ENCODE measurements at places on chromosomes 6 and 20.

GRCh38 chr6:120304223-120304622 is 954.7 kb upstream of the MAN1A1 start:
- no peak for DNase-seq

- DNase-seq = no peak
Observed at GRCh38 chr6:44795326-44795725, 407.8 kb downstream of the CDC5L start.

DNA sequence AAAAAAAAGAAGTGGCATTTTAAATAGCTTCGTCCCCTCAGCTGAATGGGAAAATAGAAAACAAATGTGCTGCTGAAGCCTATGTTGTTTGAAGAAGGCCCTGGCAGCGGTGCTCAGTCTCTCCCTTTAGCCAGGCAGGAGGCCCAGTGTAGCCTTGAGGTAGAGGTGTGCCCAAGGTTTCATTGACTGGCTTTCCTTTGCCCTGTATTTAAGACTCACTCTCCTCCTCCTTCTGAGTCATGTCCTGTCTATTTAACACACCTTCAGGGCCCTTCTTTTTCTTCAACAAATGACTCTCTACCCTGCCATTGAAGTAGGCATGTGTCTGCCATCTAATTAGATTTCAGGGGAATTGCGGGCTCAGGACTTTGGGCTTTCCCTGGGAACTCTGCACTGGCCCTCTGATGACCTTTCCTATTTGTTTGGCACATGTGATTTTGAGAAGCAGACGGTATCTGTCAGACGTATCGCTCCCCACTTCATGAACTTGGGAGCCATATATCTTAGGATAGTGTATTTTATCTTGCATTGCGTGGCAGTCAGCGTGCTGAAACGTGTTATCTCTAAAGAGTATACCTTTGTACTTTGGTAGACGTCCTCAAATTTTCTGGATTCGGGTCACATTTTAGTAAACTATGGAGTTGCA is 4.3 kb downstream of the TJAP1 start:
- no peak for DNase-seq

DNA sequence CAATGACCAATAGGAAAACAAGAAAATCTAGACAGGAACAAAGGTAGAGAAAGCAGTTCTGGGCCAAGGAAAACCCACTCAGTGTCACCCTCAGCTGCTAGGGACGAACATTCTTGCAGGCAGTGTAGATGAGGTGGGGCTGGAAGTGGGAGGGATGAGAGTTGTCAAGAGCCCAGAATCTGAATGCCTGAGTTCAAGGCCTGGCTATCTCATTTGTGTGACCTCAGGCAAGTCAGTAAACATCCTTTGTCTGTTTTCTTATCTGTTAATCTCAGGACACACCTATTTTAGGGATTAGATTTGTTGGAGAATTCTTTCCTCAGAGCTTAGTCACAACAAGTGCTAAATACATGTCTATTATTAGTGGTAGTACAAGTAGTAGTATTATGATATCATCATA is 50.9 kb upstream of the KIF16B start:
- no peak for DNase-seq

GRCh38 chr6:157045831-157046454 is 268.8 kb downstream of the ARID1B start:
- DNase-seq = peak; percentile 45

- no peak for DNase-seq
Observed at GRCh38 chr6:40413239-40413638, 173.9 kb downstream of the LRFN2 start.

DNA sequence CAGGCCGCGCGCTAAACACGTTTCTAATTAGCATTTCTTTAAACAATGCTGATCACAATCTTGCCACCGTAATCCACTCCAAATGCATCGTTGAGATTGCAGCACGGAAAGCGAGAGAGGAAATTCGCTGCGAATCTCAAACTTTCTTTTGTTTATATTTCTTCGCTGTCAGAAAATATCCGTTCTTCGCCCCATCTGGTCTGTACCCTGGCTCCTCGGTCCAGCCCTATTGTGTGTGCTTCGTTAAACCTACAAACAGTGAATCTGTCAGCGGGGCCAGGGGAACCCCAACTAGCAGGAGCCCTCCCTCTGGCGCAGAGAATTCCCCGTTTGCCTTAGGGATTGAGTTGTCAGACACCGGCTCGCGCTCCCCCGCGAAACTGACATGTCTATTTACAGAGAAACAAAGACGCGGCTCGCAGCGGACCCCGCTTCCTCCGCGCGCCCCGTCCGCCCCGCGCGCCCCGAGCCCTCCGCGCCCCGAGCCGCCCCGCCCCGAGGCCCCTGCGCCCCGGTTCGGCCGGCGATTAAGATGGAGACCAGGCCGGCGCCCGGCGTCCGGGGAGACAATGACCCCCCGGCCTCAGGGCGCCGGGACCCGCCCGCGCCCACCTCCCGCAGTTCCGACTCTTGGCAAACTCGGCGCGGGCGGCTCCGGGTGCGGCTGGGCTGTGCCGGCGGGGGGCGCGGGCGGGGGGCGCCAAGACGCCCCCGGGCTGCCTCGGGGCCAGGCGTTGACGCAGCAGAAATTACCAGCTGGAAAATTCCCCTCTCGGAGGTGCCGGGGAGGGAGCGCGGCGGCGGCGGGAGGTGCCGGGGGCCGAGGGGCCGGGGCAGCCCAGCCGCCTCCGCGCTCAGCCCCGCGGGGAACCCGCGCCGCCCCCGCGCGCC is 874 bp downstream of the ZBTB46 start:
- DNase-seq = no peak

DNA sequence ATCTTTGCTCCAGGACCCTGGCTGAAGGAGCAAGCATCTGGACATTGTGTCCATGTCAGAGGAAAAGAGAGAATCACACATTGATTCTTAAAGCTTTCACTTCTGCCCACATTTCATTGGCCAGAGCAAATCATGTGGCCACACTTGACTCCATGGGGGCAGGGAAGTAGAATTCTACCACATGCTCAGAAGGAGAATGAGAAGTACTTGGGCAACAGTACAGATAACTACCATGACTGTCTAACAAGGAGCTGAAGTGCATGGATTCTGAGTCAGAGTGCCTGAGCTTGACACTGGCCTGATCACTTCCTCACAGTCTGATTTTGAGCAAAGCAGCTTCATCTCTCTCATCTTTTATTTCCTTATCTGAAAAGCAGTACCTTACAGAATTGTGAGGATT is 38.6 kb downstream of the GHRH start:
- DNase-seq = peak; percentile 50

- DNase-seq = peak; percentile 54
Observed at GRCh38 chr6:106397431-106397830, 36.9 kb downstream of the CRYBG1 start.

DNA sequence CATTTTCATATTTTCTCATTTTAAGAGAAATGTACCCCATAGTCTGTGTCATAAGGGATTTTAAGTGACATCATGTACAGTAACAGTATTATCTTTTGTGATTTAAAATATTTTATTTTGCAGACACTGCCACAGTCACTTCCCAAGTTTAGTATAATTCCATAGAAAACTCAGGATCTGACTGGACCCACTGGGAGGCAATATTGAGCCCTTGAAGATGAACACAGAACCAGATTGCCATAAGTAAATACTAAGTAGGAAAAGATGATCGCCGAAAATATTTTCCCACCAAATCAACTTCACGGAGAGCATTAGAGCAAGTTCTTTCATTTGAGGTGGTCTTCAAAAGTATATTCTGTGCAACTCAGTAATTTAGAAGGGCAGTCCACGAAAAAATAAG is 17.6 kb upstream of the PKHD1 start:
- no peak for DNase-seq

- DNase-seq = no peak
Observed at GRCh38 chr6:66226109-66226508, 519.1 kb upstream of the EYS start.

DNA sequence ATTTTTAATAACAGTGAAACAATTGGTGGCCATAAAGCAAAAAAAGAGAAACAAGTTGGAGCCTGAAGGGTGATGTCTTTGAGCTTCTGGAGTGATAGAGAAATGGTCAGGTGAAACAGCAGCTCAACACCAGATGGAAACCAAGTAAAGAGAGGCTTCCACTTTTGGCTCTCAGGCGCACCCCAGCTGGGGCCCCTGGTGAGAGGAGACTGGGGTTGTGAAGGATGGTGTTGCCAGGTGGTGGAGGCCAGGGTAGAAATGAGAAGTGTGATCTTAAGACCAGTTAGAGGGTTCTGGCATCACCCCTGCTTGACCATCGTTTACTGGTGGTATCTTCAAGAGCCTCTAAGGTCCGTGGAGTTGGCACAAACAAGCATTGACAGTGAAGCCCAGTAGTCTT is 126.0 kb upstream of the AKIRIN2 start:
- DNase-seq = no peak

DNA sequence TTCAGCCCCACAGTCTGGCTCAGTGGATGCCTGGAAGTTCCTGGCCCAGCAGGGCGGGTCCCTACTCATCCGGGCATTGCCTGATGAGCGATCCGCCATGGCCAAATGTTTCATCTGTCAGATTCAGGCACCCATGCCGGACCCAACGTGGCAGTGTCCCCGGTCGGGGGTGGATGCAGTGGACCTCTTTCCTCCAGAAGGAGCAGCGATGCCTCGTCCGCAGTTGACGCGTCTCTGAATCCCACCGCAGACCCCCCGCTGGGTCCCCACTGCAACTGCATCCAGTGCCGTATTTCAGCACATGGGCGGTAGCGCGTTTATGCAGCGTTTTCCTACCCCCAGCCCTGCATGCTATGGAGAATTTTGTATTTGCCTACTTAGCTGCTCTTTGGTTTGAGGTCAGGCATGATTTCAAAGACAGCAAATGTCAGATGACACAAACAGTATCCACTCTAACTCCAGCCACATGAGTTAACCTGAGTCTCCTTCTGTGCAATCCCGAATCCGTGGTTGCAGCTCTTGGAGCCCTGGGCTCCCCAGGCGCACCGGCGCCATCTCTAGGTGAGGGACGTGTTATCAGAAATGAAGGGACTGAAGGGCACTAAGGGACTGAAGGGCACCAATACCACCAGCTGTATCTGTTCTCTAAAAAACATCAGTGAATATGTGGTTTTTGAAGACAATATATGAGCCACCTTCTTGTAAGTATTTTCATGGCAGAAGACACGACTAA is 72.6 kb upstream of the THBS2 start:
- no peak for DNase-seq

- DNase-seq = no peak
Observed at GRCh38 chr6:22598339-22598738, 29.0 kb downstream of the HDGFL1 start.

DNA sequence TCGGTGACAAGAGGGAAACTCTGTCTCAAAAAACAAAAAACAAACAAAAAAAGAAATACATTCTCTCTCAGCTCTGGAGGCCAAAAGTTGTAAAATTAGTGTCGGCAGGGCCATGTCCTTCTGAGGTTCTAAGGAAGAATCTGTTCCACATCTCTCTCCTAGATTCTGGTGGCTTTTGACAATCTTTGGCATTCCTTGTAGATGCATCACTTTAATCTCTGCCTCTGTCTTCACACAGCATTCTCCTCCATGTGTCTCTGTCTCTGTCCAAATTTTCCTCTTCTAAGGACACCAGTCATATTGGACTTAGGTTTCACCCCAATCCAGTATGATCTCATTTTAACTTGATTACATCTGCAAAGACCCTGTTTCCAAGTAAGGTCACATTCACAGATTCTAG is 9.1 kb downstream of the PPP2R5D start:
- no peak for DNase-seq

- DNase-seq = no peak
Observed at GRCh38 chr20:40449144-40449690, 239.8 kb downstream of the MAFB start.

DNA sequence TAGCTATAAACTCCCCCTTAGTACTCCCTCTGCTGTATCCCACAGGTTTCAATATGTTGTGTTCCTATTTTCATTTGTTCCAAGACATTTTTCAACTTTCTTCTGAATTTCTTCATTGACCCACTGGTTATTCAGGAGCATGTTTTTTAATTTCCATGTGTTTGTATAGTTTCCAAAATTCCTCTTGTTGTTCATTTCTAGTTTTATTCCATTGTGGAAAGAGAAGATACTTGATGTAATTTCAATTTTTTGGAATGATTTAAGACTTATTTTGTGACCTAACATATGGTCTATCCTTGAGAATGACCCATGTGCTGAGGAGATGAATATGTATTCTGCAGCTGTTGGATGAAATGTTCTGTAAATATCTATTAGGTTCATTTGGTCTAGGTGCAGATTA is 497.2 kb downstream of the BCKDHB start:
- no peak for DNase-seq

DNA sequence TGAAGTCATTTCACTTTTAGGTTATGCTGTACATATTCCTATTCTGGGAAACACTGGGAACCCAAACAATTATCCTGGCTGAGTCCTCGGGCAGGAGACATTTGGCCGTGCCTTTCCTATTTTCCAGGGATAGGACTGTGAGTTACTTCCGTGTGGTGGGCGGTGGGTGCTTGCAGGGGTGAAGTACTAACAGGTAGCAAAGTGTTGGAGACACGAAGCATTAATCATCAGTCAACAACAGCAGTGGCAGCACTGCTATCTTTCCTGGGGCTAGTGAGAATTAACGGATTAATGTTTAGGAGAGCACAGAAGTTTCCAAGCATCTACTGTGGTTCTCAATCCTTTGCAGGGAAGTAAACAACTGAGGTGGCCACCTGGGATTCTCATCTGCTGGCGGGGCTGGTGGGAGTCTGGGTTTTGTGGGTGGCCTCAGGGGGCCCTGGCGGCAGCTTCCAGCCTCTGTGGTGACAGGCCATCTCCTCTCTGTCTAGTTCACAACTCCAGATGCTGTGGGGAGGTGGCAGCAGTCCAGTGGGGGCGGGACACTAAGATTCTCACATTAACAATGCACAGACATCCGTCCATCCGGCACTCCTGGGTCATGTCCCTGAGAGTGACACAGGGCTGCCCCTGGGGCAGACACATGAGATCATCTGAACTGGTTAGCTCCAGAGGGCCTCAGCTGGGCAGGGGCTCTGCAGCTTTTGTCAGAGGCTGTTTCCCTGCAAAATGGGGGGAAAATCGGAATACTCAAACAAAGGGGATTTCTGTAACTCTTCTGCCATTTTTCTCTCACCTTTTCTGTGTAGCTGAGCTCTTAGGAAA is 90.9 kb downstream of the GJA10 start:
- peak; percentile 22 for DNase-seq

DNA sequence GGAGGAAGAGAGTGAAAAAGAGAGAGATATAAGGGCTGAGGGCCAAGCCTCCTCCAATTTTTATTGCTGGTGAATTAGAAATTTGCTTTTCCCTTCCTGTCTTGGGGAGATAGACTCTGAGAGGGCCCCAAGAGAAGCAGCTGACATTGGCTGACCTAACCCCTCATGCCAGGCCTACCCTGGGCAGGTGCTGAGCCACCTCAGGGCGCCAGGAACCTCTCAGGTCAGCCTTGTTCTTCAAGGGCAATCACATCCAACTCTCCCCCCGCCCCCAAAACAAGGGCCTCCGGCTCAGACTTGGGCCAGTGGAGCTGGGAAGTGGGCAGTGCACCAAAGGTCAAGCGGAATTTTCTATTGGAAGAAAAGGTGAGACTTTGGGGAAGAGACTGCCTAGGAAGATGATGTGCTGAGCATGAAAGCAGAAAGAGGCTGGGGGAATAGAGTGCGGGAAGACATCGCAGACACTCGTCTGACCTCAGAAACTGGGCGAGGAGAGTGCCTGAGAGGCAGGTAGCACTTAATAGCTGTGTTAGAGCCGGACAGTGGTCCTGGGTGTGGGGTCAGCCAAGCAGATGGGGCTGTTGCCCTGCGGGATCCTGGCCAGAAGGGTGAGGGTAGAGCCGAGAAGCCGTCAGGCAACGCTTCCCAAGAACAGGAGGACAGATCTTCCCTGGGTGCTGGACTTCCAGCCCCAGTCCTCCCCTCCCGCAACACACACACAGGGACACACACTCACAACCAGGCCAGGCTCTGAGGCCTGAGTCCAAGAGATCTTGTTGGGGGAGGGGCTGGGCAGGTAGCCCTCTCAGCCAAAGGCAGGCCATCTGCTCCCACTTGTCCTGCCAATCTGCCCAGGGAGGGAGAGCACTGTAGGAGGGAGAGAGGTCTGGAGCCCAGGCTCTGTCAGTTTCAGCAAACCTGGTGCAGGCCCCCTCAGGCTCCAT is 3.7 kb upstream of the FASTKD5 start:
- DNase-seq = no peak
